ENCODE measurements at places on chromosomes 2 and 18.

- DNase-seq = no peak
Observed at GRCh38 chr2:7573166-7573825, 656.1 kb downstream of the RNF144A start.

- no peak for DNase-seq
Observed at GRCh38 chr2:57876313-57876712, 170.3 kb upstream of the VRK2 start.

- DNase-seq = no peak
Observed at GRCh38 chr18:49446481-49446880, 14.0 kb downstream of the DYM start.

DNA sequence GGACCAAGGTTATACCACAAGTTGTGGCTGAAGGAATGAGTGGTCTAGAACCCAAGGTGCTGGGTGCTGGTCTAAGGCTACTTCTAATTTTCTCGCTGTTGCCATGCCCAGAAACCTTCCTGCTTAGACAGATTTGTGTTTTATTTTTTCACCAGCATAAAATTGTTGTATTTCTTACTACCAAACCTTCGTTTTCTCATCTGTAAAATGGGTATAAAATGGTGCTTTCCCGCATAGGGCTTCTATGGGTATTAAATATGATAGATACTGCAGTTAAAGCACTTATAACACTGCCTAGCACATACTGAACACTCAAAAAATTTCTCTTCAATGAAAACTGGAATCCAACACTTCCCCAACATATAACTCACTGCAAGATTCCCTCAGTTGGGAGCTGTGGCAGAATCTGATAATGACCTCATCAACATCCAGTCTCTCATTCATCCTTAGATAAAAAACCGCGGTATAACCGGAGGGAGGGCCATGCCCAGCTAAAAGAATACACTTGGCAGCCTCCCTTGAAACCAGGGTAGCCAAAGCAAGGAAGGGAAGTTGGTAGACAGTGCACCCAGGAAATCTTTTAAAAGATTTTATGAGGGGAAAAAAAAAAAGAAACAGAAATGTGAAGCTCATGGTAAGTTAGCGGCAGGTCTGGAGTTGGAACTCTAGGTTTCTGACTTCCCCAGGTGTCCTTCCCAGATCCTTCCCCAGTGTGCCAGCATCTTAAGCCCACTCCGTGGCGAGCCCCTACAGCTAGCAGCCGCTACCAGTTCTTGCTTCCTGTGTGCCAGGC is 1.2 kb downstream of the NEMP2 start:
- no peak for DNase-seq

DNA sequence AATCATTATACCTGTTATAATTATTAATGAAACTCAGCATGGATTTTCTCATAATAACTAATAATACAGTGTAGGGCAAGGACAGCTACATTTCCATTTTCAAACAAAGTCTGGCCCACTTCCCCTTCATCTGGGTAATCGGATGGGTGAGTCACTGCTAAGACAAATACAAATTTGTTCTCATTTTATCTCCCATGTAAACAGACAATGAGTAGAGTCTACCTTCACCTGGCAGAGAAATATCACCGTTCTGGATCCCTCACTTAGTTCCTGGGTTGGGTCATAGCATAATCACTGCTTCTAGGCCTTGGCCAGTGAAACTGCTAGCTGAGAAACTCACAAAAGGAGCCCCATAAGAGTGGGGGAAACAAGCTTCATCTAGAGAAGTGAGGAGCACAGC is 9.2 kb downstream of the CNTNAP5 start:
- DNase-seq = no peak

- DNase-seq = no peak
Observed at GRCh38 chr18:43009674-43010073, 105.8 kb downstream of the RIT2 start.

GRCh38 chr2:150169237-150169629 is 318.2 kb downstream of the RND3 start:
- DNase-seq = no peak

GRCh38 chr2:45011621-45012602 is 2.7 kb upstream of the SIX2 start:
- no peak for DNase-seq

- no peak for DNase-seq
Observed at GRCh38 chr2:162317861-162318327, 590 bp downstream of the IFIH1 start.

- DNase-seq = no peak
Observed at GRCh38 chr2:182616471-182617393, 99.3 kb upstream of the DNAJC10 start.

DNA sequence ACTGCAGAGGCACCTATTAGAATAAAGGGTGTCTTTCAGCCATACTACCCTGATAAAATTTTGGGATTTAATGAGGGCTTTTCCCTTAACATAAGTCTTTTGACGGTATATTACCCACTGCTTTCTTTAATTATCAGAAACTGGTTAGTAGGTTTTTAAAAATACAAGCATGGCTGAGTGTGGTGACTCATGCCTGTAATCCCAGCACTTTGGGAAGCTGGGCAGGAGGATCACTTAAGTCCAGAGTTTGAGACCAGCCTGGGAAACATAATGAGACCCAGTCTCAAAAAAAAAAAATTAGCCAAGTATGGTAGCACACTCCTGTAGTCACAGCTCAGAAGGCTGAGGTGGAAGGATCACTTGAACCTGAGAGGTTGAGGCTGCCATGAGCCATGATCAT is 16.1 kb downstream of the CPSF3 start:
- no peak for DNase-seq

DNA sequence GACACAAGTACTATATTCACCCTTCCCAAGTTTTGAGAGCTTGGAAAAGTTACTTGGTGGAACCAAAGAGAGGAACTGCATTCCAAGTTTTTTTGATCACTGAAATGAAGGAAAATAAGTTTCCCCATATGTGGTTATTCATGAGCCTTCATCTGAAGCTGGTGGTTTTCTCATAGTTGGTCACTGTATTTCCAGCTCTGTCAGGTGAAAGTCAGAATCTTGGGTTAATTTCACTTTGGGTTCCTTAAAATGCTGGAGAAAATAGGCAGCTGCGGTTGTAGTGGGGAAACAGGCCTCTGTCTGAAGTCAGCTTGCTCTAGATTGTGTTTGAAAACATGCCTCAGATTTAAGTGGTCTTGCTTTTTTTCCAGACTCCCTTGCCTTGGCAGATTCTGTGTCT is 200.5 kb downstream of the HRH4 start:
- DNase-seq = no peak

DNA sequence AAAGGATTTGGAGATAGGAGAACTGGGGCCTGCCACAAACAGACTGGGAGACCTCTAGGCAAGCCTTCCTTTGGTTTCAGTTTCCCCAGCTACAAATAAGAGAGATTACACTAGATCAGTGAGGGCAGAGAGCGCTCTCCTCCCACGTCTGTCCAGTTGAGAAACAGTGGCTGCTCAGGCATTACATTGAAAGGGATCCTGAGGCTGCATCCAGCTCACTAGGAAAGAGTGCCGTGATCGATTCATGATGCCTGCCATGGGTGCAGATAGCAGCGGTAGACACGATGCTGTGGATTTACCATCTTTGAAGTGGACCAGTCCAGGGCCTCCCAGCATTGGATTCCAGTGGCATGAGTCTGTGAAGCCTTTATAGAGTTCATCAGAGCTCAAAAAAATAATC is 62.6 kb downstream of the EN1 start:
- no peak for DNase-seq

GRCh38 chr2:66828876-66829275 is 394.0 kb downstream of the MEIS1 start:
- DNase-seq = no peak

- no peak for DNase-seq
Observed at GRCh38 chr18:9488538-9488937, 13.2 kb downstream of the RALBP1 start.

GRCh38 chr2:102197389-102198137 is 10.7 kb downstream of the IL1RL2 start:
- DNase-seq = no peak

DNA sequence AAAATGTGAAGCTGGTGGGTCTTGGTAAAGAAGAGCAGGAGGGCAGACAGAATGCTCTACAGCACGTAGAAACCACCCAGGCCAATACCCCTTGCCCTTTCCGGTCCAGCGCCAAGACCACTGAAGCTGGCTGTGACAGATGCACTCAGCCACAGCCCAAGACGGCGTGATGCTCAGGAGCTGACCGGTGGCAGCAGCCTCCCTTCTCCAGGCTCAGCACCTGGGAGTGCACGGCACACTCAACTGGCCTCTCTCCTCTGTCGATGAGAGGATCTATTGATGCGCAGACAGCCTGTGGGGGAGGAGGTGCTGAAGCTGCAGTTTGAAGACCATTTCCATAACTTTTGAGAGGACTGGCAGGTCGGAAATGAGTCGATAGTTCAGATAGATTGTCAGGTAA is 141.0 kb upstream of the MYT1L start:
- no peak for DNase-seq

DNA sequence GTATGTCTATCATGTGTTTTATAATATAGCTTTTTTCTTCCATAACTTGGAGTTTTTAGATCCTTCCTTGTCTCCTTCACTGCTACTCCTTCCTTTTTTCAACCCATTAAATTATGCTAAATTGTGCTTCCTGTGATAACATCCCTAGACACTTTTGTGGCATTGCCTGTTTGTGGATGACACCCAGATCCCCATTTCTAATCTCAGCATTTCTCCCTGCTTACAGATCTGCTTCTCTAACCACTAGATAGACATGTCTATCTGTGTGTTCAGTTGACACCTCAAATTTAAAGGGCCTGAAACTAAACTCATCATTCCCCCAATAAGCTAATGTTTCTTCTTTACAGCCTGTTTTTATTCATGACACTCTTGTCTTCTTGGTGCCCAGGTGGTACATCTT is 244.8 kb downstream of the BABAM2 start:
- no peak for DNase-seq

- peak; percentile 34 for DNase-seq
Observed at GRCh38 chr2:54497763-54498680, 41.9 kb downstream of the SPTBN1 start.

DNA sequence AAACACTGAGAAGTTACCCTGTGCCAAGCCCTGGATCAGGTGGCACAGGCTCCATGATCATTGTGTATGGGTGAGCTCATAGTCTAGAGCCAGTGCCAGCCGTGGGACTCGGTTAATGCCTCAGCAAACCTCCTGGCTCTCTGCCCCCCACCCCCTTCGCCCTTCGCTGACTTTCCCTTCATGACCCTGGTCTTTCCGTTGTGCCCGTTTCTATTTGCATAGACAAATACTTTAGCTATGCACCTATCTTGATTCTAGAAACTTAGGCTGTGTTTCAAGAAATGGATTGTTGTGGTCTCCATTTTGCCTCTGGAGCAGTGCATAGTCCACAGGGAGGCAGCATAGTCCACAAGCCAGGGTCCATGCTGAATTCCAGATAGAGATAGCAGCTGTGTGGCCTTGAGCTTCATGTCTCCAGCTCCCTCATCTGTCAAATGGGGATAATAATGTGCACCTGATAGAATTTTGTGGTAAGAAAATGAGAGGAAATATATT is 44.8 kb upstream of the KDM3A start:
- peak; percentile 63 for DNase-seq

DNA sequence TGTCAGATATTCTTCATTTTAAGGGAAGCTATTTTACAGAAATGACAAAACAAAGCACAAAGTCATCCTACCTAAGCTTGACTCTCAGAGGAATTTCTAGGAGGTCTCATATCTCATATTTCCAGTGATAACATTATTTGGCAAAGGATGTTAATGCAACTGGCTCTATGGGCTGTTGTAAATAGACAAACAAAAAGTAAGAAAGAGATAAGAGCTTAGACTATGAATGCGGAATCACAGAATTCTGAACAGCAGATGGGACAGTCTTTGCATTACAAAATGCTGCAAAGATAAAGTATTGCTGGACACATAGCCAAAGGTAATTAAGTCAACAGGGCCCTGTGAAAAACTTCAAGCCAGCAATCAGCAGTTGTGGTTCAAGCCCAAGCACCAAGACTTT is 23.9 kb downstream of the PIAS2 start:
- no peak for DNase-seq

GRCh38 chr2:233681521-233682099 is at the start of gene UGT1A7:
Gene UGT1A7, plus strand, starts transcription at chr2:233681901. Its CDS starts 37 bp downstream, at chr2:233681938.
- no peak for DNase-seq

- no peak for DNase-seq
Observed at GRCh38 chr2:106044021-106044420, 150.1 kb downstream of the UXS1 start.

DNA sequence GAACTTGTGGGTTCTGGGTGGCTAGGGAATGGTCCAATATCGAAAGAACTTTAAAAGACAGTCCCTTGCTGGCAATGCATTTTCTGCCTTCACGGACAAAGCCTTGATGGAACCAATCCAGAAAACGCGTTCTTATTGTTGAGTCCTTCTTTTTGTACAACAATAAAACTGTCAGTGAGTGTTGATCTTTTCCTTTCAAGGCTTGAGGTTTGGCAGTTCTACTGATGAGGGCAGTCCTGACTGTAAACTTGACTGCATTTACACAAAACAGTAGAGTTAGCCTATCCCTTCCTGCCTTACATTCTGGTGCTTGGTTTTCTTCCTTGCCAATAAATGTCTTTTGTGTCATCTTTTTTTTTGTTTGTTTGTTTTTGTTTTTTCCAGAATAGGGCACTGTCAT is 2.5 kb upstream of the UGT1A7 start:
- no peak for DNase-seq

DNA sequence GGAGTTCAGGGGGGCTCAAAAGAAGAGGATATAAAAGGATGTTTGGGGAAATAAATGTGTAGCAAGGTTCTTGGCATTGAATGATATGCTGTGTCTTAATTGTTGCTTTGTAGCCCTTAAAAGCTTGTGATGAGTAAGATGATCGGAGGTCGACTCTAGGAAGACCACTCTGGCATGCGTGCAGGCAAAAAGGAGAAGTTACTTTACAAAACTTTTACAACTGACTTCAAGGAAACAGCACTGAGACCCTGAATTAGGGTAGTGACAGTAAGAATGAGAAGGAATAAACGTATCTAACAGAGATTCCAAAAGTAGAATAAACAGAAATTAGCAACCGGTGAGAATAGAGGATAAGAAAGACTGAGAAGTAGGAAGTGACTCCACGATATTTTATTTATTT is 228.7 kb upstream of the TANK start:
- no peak for DNase-seq

DNA sequence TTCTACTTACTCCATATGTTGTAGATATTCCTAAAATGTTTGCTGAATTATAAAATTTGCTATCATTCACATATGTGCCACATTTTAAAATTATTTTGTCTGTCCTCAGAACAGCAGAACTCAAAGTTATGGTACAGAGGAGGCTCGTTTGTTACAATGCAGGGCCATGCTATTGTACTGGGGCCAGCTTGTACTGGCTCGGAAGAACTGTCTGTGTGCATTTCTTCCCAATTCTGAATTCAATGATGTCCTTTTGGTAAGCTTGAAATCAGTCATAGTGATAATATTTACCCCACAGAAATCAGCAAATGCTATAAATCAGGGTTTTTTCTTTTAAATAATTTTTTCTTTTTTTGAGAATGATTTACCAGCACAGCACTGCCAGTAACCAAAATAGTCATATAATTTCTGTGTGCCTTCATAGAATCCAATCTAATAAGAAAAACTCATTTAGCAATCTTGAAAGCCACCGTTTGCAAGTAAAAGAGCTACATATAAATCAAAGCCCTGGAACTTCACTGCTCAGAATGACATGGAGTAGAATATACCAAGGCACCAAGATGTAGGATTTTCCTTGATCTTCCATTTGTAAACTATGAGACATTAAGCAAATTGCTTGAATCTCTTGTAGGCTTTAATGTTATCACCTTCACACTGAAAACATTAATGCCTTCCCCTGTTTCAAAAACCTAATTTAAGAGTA is 90.7 kb upstream of the EPHA4 start:
- no peak for DNase-seq

- no peak for DNase-seq
Observed at GRCh38 chr2:217027414-217027813, 167.6 kb upstream of the TNP1 start.

GRCh38 chr2:35522450-35522849 is 833.1 kb upstream of the CRIM1 start:
- DNase-seq = no peak

All from head of caudate nucleus (tissue), 42 donors.